HS-27A (cell line): ENCODE measurements at places on chromosomes 7 and 10.

DNA sequence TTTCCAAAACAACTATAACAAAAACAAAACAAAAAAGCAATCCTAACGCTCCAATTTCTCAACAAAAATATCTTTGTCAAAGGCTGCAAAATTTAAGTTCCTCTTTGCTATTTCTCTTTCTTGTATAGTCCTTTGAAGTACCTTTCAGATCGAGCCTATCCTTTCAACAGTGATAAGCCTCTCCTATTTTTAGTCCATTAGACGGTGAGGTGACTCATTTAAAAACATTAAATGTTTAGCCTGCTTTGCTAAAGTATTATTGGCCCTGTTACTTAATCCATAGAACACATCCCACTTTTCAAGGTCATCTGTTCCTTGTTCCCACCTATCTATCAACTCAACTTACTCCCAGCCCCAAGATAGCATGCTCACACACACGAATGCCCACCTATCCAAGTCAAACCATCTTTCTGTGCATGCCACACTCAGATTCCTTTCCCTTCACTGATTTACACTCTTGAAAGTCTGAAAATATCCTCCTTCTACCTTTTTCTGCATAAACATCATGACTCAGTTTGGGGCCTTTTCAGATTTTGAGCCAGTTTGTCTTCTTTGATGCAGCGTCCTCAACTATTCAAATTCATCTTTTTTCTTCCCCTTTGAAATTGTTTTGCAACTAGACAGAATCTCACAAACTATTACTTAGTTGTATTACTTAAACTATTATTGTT, 224.9 kb upstream of the TMEM229A start:
- no peak for DNase-seq

DNA sequence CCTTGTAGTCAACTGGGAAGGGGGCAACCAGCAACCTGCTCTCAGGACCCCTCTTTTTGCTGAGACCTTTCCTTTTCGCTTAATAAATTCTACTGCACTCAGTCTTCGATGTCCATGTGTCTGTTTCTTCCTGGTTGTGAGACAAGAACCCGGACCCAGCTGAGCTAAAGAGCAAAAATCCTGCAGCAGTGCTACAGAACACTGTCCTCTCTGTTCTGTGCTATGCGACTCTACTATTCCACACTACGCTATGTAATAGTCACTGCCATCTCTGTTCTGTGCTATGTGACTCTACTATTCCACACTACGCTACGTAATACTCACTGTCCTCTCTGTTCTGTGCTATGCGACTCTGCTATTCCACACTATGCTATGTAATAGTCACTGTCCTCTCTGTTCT, 34.3 kb downstream of the DIP2C start:
- DNase-seq: no peak

DNA sequence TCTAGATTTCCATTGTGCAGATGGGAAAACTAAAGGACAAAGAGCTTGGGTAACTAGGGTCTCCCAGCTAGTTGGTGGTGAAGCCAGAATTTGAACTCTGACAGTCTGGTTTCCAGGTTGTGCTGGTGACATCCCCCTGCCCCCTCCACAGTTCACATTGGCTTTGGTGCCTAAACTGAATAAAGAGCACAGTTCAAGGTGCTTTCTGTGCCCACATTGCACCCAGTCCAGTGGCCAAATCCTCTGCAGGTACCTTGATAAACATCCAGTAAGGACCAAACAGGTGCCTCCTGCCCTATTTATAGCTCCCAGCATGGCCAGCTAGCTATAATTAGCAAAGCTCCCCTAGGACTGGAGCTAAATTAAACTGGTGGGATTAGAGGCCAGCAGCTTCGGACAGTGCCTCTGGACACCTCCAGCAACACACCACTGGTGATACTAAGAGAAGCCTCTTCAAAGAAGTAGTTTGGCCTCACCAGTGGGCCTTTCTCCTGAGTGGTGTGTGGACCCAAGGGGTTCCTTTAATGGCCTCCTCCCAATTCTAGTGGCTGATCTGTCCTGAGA, 59.9 kb downstream of the KCNMA1 start:
- DNase-seq: no peak

DNA sequence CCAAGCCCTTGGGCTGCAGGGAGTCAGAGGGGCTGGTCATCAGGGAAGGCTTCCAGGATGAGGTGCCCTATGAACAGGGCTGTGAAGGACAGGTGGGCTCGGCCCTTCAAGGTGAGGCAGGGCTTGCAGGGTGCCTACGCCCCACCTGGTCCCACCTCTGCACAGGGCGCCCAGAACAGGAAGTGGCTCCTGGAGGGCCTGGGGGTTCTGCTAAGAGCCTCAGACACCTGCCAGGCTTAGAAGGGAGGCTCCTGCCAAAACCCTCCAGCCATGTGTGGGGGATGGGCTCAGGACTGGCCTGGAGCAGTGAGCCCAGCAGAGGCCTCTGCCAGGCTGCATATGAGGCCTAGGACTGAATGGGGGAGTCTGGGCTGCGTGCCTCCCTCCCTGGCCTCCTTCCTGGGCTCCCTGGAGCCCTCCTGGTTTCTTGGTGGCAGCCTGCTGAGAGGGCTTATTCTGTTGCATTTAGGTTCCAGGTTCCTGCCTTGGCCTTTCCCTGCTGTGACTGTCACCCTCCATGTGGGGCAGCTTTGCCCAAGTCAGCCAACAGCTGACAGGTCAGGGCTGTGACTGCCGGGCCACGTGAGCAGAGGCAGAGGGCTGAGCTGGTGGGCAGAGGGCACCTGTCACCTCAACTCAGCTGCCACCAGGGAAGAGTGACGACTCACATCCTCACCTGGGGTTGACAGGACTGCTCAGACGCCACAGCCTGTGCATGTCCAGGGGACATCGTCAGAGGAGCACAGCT, 45.2 kb upstream of the MSMB start:
- DNase-seq: no peak

- no peak for DNase-seq
Measured at GRCh38 chr7:45158471-45158870, 880 bp downstream of the RAMP3 start.

- DNase-seq: no peak
Measured at GRCh38 chr7:42029405-42029804, 207.6 kb downstream of the GLI3 start.

DNA sequence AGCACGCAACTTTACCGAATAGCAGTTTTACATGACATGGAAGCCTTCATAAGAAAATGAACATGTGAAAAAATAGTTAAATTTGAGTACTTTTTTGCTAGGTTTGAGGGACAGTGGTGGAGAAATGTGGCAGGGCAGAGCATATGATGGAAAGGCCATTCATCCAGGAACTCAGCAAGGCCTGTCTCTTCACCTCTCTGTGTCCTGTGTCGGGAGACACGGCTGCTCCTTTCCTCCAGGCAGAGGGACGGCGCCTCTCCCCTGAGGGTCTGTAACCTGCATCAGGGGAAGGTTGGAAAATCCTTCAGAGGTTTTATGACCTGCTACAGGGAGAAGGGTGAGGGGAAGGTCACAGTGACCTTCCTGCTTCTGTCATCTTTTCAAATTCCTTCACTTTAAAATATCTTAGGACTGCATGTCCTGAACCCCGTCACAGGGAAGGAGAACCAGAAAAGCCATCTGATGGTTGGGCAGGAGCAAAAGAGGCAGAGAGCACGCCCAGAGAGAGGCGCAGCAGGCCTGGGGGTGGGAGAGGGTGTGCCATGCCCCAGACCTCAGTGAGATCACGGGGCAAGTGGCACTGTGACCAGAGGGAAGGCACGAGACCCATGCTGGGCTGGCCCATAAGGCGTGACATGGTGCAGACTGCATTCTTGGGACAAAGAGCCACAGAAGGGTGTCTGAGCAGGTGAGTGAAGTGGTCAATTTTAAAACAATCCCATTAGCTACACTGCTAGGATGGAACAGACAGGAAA, 44.0 kb downstream of the GSDME start:
- no peak for DNase-seq

DNA sequence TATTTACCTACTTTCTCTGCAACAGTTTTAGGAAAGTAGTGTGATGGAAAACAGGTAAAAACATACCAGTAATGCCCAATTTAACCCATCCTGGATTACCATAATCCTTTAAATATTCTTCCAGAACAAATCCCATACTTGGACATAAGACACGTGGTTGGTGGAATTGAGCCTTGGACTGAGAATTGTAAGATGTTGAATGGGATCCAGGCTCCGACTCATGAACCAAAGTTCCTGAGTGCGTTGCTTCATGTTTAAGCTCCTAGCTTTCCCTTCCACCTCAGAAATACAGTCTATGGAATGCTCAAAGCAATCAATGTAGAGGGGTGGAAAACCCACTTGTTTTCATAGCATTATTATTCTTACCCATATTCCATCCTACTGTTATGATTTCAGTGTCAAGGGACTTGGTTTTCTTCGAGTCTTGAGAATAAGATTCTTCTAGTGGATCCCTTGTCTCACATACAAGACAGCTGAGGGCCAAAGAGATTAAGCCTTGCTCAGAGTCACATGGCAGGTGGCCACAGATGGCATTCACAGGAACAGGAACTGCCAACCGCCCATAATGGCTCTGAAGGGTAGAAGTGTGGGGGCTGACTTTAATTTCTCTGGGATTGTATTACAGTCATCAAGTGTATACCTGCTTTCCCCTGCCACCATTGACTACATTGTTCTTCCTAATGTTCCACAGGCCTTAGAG, 171.2 kb downstream of the GFRA1 start:
- no peak for DNase-seq

GRCh38 chr7:70312336-70312735, 714.1 kb downstream of the AUTS2 start:
- DNase-seq: no peak

DNA sequence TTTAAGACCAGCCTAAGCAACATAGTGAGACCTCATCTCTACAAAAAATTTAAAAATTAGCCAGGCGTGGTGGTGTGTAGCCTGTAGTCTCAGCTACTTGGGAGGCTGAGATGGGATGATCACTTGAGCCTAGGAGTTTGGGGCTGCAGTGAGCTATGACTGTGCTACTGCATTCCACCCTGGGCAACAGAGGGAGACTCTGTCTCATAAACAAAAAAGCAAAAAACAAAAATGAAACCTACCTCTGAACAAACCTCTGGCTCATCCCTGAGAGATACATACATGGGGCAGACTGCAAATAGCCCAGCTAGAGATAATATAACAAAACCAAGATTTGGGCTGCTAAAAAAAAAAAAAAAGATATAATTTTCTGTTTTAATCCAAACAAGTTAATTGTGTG, 19.5 kb downstream of the C10orf67 start:
- no peak for DNase-seq

DNA sequence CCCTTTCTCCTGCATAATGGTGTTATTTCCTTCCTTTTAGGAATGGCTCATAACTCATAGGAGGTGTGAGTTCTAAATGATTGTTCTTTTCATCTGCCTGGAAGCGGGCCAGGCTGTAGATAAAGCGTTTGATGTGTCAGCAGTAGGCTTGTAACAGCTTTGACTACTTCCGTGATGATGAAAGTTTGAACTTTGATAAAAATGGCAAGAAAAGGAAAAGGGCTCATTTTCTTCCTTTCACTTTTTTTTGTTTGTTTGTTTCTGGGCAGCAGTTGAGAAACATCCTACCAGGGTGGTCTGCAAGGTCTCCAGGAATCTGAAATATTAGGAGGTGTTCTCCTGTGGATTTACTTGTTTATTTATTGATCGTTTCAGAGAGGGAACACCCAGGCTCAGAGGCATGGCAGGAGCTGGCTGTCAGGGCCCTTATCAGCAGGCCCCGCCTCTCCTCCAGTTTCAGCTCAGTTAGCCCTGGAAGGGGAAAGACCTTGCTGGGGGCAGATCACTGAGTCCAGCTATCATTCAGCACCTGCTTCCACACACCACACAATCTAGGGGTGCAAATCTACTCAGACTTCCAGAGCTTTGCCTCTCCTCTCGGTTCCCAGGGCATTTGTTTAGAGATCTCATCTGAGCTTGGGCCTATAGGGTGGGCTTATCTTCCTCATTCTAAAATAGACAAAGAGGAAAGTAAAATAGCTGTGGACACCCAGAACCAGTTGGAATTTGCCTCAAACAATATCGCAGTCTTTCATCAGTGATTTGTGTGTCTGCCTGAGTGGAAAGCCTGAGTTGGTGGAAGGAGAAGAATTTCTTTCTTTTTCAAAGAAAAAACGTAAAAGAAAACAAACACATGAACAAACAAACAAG, 130.9 kb downstream of the BMPER start:
- no peak for DNase-seq

DNA sequence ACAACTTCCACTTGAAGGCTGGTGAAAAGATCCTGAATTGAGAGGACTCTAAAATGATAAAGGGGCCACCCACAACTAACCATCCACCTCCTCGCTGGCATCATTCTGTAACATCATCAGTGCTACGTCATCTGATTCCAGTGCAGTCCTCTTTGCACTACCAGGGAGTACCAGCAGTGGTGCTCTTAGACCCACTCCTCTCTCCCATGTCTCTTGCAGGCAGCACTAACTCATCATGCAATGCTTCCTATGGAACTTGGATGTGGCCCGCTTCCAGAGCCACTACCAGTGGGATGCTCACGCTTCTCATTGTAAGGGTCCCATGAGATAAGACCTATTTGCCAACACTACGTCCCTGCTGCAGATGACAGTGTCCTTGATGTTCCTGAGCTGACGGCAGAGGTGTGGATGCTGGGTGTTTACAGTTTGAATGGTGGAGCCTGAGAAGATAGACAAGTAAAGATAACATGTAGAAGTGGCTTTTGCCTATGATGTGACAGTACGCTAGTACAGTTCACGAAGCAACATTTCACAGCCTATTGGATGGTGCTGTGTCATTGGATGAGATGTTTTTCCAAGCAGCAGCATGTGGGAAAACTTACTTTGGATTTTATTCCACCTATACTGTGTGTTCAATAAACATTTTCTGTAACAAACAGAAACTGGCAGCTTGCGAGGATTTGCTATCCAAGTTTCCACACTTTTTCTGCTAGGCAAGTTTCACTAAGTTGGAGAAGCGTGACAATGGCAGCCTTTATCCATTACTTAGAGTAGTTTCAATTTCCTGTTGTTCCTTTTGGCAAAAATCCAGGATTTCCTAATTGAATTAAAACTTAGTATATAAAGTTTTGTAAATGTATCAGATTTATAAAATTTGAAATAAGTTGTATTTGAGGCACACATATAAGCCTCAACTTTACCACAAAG, 35.8 kb upstream of the COBL start:
- DNase-seq: no peak

- no peak for DNase-seq
Measured at GRCh38 chr10:98256692-98257091, 11.3 kb downstream of the LOXL4 start.

DNA sequence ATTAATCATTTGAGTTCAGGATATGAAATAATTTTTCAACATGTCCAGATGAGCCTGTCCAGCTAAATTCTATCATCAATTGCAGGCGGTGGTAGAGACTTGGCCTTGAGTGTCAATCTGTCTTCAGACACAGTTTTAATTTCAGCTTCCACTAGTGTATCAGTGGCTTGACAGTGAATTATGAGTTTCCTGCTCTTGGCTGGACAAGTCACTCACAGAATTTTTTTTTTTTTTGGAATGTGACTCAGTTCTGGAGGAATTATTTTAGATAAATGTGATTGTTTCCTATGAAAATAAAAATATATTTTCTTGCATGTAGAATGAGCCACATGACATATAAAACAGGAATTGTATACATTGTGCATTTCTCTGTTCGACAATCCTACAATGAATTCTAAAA, 319.9 kb upstream of the AKR1E2 start:
- no peak for DNase-seq
